HCT116 (cell line): ENCODE measurements at places on chromosomes 16 and 17.

- DNase-seq, result no peak
Measured at GRCh38 chr16:75471723-75472633, 7.5 kb upstream of the TMEM170A start.

DNA sequence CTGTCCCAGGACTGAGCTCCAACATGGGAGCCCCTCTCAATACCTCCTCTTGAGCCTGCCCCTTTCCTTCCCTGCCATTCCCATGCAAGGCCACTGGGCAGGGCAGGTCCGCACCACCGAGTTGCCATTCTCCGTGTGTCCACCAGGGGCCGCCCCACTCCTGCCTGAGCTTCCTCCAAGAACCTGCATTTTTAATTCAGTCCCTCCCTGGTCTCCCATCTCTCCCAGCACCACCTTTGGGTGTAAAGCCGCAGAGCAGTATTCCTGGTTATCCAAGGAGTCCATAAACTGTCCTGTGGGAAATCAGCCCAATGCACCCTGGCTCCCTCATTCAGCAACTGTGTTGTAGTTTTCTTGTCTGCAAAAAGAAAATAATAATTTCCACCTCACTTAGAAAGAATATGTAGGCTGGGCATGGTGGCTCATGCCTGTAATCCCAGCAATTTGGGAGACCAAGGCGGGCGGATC, 15.9 kb upstream of the ANKRD40CL start:
- peak; percentile 92 for DNase-seq

- DNase-seq, result no peak
Measured at GRCh38 chr16:27226476-27226875, 23.1 kb downstream of the KDM8 start.

DNA sequence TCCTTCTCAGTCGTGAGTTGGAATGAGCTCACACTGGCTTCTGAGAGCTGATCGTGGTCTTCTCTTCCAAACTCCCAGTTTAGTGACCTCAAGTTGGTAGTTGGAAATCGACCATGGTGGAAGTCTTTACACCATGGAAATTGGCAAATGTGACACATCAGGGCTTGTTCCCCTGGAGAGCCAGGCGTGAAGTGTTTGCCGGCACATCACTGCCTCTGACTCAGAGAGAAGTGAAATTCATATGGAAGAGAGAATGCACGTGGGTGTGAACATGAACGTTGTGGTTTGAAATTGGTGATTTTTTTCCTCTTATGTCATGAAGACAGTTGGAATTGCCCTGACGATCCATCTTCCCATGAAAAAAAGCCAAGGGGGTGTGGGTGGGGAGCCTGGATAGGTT, 47.4 kb downstream of the AXIN2 start:
- no peak for DNase-seq

GRCh38 chr17:80468242-80468641, 8.2 kb downstream of the NPTX1 start:
- no peak for DNase-seq

DNA sequence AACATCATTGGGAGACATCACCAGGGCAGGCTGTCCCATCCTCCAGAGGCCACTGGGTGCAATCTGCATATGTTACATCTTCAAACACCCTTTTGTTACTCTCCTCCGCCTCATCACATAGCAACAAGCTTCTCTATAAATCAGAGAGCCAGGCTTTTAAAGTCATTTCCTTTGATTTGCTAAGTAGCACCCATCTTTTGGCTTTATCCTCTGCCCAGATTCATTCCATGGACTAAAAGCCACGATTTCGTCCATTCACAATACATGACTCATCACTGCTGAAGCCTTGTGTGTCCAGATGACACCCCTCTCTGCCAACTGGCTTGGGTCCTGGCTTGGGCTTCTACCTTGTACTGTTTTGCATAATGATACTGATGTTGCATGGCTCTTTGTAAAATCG, 2.0 kb upstream of the KRT38 start:
- no peak for DNase-seq

- no peak for DNase-seq
Measured at GRCh38 chr17:1545618-1546017, 17.0 kb downstream of the PITPNA start.

DNA sequence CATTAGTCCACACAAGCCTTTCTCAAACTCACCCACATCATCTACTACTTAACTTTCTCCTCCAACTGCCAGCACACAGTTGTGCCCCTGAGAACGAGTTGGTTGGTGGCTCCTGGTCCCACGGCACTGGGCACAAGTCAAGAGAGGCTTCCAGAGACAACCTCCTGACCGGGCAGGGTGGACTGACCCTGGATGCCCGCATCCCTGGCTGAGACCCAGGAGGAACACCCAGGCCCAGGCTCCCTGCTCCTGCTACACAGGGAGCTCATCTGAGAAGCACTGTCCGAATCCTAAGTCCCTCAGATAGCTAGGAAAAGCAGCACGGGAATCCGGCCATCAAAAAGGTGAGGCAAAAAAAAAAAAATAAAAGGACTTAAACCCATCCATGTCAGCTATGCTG, 29.0 kb downstream of the WDR45B start:
- no peak for DNase-seq

GRCh38 chr17:21164620-21165019, 37.9 kb downstream of the DHRS7B start:
- DNase-seq, result no peak

DNA sequence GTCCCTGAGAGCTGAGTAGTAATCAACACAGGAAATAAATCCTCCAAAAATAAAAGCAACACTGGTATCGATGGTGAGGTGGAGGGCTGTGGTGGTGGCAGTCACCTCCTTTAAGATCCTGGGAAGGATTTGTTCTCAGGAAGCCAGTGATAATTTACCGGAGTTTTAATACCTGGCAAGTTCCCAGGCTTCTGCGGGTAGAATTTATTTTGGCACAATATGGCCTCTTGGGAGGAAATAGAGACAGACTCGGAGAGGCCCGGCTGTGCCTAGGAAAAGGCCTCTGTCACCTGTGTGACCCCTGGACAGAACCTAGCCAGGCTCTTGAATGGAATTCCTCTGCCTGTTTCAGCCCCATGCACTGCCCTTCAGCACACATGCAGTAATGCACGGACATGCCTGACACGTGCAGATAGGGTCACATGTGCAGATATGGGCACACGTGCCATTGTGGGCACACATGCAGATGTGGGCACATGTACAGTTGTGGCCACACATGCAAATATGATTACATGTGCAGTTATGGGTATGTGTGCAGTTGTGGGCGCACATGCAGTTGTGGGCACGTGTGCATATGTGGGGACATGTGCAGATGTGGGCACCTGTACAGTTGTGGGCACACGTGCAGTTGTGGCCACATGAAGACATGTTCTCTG, 33.5 kb downstream of the MGAT5B start:
- no peak for DNase-seq

GRCh38 chr17:55673743-55674506, 48.7 kb downstream of the TMEM100 start:
- no peak for DNase-seq

- no peak for DNase-seq
Measured at GRCh38 chr17:41865596-41865893, 322 bp upstream of the KLHL11 start.

DNA sequence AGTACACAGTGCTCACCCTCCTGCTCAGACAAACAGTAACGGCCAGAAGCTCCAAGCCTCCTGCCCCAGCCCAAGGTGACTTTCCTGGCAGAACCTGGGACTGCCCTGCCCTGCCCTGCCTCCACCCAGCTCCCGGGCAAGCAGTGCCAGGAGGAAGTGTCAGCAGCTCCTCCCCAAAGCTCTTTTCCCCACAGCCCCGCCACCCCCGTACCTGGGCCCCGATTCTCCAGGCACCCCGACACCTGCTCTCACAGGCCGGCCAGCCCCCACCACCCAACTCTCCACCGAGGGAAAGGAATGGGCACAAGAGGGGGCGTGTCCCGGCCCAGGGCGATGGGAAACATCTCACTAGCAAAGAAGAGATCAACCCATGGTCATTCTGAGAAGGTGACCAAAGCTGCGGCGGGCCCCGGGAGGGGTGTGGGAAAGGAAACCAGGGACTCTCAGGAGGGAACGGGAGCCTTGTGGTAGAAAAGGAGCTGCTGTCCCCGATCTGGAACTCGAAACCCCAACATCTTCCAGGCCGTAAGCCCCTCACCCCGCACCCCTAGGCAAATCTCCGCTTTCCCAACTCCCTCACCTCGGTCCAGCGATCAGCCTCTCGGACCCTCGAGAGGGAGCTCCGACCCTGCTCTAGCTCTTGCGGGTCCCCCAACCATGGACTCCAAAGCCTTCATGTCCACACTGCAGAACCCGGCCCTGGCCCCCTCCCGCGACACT, 1.2 kb downstream of the BCAR1 start:
- no peak for DNase-seq

DNA sequence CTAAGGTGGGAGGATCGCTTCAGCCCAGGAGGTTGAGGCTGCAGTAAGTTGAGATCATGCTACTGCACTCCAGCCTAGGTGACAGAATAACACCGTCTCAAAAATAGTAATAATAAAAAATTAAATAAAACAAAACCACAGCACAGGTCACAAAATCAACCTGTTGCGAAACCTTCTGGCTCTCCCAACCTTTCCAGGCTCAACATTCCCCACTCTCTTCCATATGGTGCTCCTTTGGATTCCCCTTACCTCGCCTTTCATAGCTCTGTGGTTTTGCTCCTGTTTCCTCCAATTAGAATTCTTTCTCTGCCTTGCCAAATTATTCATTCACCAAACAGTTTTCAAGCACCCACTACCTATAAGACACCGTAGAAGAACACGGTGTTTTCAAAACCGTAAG, 4.7 kb downstream of the ZDHHC7 start:
- no peak for DNase-seq

DNA sequence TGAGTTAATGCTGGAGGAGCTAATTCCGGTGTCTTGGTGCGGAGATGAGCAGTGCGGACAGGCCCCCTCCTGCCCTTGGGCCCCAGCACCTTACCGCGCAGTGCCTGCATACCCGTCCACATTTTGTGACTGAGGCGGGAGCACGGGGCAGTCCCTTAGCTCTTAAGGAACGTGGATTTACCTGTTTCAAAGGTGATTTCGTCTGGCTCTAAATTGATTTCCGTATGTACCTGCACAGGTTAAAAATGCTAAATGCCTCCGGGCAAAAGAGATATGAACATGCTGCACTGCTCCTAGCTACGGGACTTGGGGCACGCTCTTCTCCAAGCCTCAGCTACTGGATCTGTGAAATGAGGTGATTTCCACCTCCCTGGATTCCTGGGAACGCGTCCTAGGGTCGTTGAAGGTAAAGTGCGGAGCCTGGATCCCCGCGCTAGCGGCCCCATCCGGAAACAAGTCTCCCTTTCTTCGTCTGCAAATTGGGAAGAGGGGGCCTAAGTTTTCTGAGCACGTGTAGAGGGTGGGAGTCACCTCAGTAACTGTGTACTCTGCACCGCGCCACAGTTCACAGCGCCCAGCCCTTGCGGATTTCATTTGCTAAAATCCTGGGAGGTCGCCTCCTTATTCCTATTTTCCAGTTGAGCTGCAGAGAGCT, 669 bp upstream of the CRISPLD2 start:
- no peak for DNase-seq

DNA sequence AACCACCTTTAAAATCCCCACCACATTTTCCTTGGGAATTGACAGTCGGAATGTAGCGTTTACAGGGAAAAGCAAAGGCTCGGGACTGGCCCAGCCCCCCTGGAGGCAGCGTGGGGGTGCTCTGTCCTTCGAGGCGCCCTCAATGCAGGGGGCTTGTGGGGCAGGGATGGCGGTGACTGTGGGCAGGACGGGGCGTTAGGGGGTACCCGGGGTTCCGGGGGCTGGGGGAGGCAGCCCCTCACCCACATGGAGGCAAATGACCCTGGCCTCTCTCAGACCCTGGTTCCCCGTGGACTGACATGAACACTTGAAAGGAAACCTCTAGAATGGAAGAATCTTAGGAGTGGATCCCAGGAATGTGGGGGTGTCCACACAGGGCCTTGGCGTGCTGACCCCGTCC, 78.4 kb upstream of the GNG13 start:
- no peak for DNase-seq

GRCh38 chr16:49618955-49619354, 237.0 kb downstream of the ZNF423 start:
- no peak for DNase-seq

GRCh38 chr17:2723997-2724783, 12.6 kb upstream of the CLUH start:
- DNase-seq, result no peak
